ENCODE measurements at places on chromosomes 4 and X.

GRCh38 chr4:5747738-5748375 lies 36.9 kb downstream of the EVC start:
- no peak for DNase-seq

DNA sequence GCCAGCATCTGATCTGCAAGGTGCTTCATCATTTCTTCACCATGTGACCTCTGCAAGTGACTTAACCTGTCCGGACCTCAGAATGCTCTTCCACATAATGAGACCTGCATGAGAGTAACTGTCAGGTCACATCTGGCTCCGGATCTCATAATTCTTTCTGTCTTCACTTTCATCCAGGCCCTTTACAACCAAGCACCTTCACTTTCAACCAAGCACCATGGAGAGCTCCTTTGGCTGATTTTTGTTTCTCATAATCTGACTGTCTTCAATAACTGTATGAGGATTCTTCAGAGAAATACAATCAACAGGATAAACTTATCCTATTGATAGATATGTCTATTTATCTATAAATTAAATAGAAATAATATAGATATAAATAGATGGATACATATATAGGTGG lies 148.1 kb downstream of the VCX3A start:
- DNase-seq, result no peak

- no peak for DNase-seq
Measured at GRCh38 chr4:184288451-184289178, 70.9 kb upstream of the ENPP6 start.

- DNase-seq, result no peak
Measured at GRCh38 chr4:127203562-127204200, 429.1 kb upstream of the INTU start.

All from stimulated activated CD4-positive, alpha-beta T cell treated with anti-CD3 and anti-CD28 coated beads, Interleukin-1b, Interleukin-23, amount 100 ng/mL, for 1 hour (primary cell).